ENCODE measurements at places on chromosomes 12 and 14.

DNA sequence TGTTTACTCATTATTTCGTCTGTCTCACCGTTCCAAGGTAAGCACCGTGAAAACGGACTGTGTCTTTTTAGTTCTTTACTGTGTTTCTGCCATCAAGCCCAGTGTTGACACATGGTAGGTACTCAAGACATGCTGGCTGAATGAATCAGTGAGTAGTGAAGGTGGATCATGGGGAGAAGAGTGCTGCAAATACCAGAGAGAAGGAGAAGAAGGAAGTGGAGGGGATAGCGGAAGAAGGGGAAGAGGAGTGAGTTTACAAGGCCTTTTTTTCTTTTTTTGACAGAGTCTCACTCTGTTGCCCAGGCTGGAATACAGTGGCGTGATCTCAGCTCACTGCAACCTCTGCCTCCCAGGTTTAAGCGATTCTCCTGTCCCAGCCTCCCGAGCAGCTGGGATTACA lies 54.6 kb downstream of the ETV6 start:
- DNase-seq: no peak

DNA sequence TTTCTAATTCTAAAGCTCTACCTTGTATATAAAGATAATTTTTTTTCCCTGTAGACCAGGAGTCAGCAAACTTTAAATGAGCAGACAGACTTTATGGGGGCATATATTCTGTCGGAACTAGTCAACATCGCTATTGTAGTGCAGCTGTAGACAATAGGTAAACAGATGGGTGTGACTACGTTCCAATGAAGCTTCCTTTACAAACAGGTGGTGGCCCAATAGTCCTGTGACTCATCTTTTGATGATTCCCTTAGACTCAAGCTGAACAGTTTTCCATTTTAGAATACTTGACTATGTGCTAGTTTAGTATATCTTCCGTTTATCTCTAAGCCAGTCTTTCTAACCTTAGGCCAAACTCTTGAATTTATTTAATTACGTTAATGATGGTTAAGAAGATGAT lies 16.3 kb downstream of the MUCL1 start:
- DNase-seq: no peak

GRCh38 chr12:101527682-101528081 lies 52.5 kb downstream of the SPIC start:
- no peak for DNase-seq

GRCh38 chr12:62032870-62033269 lies 227.3 kb upstream of the USP15 start:
- DNase-seq: no peak

DNA sequence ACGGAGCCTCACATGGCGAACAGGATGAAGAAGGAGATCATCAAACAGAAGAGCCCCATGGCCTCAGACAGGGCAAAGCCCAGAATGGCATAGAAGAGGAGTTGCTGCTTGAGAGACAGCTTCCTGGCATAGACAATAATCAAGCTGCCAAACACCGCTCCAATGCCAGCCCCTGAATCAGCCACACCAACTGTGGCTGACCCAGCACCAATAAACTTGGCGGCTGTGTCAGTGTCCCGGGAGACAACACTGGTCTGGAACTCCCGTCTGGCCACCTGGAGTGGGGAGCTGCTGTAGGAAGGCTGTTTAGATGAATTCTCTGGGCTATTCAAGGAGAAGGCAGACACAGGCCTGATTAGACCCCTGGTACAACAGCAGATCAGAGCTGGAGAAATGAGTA lies 100.1 kb downstream of the HEATR5A start:
- DNase-seq: no peak

DNA sequence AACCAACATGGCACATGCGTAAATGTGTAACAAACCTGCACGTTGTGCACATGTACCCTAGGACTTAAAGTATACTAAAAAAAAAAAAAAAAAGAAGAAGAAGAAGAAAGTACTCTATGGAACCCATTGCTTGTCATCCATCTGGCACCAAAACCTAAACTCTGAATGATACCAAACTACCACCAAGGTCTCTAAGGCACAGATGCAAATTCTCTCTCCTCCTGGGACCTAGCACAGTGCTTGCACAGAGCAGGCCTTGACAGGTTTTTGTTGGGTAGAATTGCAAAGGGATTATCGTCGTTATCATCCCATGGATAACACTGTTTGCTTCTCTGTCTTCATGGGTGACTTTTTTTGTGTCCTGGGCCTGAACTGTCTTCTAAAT lies 13.2 kb upstream of the LGALS3 start:
- no peak for DNase-seq

GRCh38 chr12:77299910-77300669 lies 234.7 kb upstream of the E2F7 start:
- no peak for DNase-seq

DNA sequence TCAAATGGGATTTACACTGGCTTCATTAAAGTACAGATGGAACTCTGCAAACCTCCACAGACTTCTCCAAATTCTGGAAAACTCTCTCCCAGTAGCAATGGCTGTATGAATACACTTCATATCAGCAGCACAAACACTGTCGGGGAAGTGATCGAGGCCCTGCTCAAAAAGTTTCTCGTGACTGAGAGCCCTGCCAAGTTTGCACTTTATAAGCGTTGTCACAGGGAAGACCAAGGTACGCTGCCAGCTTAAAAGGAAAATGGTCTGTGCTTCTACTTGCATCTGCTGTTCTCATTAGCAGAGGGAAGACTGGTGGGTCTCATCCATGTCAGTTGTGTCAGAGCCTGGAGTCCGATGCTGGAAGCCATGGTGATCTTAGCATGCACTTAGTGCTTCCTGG lies 71.0 kb downstream of the GNS start:
- no peak for DNase-seq

DNA sequence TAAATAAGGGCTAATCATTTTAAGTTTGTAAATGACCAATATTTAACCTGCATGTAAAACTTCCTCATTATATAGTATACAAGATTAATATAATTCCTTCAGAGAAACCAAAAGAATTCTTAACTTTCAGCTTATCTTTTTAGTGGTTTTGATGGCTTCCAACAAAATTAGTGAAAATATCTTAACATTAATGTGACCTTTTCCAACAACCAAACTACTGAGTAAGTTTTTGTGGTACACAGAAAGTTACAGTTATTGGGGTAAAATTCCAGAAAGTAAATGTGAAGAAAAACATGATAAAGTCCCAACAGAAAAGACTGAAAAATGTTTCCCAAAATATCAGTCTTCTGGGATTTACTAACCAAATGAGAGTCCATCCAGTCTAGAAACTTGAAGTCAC lies 111.0 kb upstream of the PDE3A start:
- DNase-seq: no peak

DNA sequence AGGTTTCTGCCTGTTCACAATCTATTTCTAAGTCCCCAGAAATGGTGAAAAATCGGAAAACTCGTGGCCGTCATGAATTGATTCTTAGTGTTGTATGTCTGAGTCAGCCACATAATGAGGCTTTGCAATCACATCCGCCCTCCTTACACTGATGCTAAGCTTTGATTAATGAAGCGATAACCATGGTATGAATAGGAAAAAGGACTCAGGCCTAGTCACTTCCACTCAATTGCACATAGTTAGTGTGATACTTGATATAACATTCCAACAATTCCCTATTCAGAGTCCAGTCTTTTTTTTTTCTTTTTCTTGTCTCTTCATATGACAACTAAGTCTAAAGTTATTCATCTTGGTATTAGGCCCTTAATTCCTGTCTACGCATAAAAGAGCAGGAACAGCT lies 1231.0 kb downstream of the VRK1 start:
- DNase-seq: no peak

Measured in stimulated activated CD4-positive, alpha-beta T cell treated with anti-CD3 and anti-CD28 coated beads, Interleukin-12 subunit alpha, Interleukin-12 subunit beta, amount 100 ng/mL, for 24 hours (primary cell).